NCI-H1436 (cell line): ENCODE measurements at places on chromosomes 3 and 15.

GRCh38 chr3:51477360-51477711 is 22.5 kb downstream of the DCAF1 start:
- no peak for DNase-seq

- DNase-seq: no peak
Measured at GRCh38 chr3:160538895-160539294, 26.5 kb downstream of the KPNA4 start.

GRCh38 chr15:100601163-100601562 is 821 bp downstream of the LINS1 start:
- DNase-seq: no peak

DNA sequence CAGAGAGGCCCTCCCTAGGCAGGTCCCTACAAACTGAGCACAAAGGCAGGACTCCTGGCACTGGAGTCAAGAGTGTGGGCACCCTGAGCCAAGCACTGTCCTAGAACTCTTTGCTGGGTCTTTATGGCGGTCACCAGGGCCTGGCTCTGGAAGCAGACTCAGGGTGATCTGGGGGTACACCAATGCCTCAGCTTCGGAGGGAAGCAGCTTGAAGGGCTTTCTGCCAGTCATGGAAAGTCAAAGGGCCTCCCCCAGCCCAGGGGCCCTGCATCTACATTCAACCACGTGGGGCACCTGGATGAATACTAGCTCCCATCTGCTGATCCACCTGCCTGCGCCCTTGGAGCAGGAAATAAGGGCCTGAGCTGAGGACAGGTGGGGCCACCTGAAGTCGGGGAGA is 7.4 kb downstream of the EPB42 start:
- DNase-seq: no peak

GRCh38 chr3:45991341-45991740 is 4.3 kb downstream of the FYCO1 start:
- no peak for DNase-seq

DNA sequence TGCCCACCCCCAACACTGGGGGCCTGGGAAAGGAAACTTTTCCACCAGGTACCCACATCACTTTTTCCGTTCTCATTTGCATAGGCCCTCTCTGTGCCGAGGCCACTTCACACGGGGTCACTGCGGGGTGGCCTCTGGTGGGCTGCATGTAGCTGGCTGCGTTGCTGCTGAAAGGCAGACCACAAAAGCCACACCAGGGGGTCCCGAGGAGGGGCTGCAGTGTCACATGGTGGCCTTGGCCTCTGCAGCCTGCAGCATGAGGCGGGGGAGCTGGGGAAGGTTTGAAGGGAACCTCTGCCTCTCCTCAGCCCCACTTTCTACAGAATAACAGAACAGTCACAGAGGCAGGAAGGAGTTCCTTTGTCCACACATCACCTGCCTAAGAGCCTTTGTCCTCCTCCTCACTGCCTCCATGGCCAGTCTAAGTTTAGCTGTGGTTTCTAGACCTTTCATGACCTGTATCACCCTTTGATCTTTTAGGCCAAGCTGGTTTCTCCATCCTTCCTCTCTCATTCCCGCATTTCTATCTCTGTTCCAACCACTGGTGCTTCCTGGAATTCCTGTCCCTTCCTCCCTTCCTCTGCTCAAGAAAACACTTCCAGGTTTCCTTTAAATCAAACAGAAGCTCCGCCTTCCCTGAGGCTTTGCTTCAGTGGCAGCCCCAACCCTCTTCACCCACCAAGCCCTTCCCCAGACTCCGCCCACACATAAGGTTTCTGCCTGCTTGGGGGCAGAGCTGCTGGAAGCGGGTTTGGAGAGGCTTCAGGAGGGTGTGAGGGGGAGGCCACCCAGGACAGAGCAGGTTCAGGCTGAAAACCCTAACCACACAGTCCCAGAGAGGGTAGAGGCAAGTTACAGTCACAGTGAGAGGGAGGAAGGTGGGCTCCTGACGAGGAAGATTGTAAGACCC is 150.7 kb upstream of the TLE3 start:
- DNase-seq: peak; percentile 50

- no peak for DNase-seq
Measured at GRCh38 chr15:79924379-79924778, 27.6 kb upstream of the MTHFS start.

- DNase-seq: no peak
Measured at GRCh38 chr3:137335478-137335877, 377.7 kb downstream of the IL20RB start.

- DNase-seq: no peak
Measured at GRCh38 chr3:123026565-123027291, 835 bp downstream of the SEMA5B start.

DNA sequence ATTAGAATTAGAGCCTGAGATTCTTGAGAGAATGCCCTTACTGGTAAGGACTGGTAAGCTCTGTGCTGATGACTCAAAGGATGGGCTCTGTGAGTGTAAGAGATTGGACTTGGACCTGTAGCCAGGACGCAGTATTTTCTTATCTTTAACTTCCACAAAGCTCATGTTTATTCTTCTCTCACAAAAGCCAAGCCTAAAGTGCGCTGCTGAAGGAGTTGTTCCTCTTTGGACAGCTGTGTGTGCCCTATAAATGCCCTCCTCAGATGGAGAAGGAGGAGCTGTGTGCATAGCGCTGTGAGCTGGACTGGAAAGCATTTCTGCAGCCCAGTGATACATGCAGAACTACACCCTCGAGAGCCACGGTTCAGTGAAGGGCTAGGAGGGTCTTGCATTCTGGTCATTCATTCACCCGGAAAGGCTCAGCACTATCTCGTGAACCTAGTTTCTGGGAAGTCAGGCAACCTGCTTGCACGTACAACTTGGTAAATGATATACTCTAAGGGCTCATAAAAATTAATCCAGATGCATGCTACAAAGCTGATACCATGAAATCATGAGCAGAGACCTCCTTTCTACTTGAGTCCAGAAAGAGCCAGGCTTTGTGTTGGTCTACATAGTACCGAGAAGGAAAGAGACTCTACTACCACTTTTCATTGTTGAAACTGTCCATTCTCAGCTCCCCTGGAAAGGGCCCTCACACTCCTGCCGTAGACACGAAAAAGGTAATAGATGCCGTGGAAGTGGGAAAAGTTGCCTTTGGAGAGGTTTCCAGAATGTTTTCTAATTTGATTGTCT is 103.0 kb upstream of the TBL1XR1 start:
- DNase-seq: no peak

DNA sequence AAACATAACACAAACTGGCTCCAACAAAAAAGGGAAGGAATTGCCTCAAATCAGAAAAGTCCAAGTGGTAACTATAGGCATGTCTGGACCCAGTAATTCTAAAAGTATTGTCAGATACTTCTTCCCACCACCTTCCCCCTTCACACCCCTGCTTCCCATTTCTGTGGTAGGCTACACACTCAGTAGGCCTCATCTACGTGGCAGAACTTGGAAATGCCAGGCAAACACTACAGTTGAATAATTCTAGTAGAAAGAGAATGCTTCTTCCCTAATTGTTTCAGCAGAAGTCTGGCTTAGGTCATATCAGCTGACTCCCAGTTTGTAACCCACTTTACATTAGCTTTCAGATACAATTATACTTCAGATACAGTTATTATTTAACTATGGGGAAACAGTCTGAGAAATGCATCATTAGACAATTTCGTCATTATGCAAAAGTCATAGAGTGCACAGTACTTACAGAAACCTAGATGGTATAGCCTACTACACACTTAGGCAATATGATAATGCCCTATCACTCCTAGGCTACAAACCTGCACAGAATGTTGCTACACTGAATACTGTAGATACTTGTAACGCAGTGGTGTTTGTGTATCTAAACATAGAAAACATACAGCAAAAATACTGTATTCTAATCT is 6.4 kb downstream of the SETMAR start:
- DNase-seq: no peak

- no peak for DNase-seq
Measured at GRCh38 chr3:170679190-170679589, 93.3 kb upstream of the SLC7A14 start.

DNA sequence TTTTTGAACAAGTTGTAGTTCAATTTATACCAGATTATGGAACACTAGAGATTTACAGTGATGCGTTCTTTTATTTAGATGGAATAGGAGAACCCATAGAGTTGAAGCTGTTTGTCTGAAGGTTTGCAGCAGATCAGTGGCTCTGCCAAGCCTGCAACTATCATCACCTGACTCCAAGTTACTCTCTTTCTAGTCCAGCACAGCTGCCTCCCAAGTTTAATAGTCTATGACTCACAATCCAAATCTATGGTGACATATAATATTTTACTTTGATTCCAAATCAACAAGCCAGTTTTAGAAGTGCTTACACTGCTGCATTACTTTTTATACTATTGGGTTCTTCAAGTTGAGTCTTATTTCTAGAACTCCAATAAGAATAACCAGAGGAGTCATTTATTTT is 400.4 kb downstream of the LPP start:
- no peak for DNase-seq

- peak; percentile 23 for DNase-seq
Measured at GRCh38 chr3:13022348-13023234, 50.6 kb downstream of the IQSEC1 start.

- DNase-seq: no peak
Measured at GRCh38 chr3:111737706-111738086, 121.4 kb upstream of the PHLDB2 start.

GRCh38 chr15:88401996-88402656 is 65.1 kb downstream of the MRPL46 start:
- DNase-seq: no peak

- no peak for DNase-seq
Measured at GRCh38 chr3:65625305-65625704, 413.4 kb downstream of the MAGI1 start.

- DNase-seq: no peak
Measured at GRCh38 chr3:45409921-45410320, 21.5 kb downstream of the LARS2 start.

DNA sequence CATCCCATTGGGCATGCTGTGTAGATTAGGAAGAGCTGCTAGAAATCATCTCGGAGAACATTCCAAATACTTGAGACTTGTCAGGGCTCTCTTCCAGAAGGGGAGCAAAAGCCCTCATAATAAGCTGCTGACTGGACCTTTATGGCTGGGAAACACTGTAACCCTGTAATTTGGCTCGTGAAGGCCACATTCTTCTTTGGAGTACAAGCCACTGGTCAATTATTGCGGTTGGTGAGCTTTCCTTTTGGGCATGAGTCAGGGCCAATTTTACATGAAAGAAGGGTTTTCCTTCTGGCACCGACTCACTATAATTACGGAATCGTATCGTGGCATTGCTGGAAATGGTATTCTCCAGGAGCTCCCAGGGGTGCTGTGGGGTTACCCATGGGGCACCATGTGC is 434.5 kb upstream of the RGMA start:
- DNase-seq: no peak

- no peak for DNase-seq
Measured at GRCh38 chr15:90598031-90598577, 68.4 kb downstream of the CRTC3 start.

DNA sequence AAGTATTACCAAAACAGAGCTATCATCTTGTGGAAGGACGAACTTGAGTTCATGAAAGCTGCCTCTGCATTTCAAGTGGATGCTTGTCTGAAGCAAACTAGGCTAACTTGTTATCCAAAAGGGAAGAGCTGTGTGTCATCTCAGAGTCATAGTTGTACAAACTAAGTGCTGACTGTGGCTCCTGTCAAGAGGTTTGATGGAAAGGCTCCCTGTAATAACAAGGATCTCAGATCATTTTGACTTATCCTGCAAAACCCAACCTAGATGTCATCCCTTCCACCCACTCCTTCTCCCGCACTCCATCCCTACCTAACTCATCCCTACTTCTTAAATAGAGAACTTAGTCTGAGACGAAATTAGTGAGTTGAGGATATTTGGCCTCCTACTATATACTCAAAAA is 110.8 kb downstream of the NR2E3 start:
- no peak for DNase-seq

DNA sequence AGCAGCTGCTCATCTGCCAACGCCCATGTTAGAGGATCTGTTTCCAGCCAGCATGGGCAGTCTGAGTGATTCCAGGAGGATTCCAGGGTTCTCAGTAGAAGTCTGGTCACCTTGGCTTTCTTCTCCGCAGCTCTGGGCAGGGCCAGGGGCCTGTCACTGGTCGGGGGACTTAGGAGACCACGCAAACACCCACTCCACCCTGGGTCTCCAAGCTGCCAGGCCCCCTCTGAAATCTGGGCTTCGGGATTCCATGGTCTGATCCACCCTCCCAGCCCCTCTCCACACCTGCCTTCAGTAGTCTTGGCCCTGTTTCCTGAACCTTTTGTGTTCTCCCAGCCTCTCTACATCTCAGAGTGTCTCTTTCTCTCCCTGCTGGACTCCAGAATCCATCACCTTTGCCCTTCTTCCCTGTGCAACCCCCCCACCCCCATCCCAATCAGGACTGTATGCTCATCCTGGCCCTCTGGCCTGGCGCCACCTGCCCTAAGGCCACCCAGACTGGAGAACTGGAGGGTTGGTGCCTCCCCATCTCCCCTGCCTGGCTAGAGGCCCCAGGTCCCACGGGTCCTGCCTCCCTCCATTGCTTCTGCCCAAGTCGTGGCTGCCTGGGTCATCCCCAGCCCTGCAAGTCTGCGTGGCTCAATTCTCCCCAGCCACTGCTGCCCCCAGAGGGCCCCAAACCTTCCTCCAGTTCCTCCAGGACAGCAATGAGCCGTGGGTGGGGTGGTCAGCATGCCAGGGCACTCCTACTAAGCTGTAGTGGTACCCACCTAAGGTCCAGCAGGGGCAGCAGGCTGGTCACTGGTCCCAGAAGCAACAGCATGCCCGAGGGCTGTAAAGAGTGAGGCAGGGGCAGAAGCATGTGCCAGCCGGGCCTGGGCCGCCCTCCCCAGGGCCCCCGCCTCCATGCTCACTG is 102.8 kb downstream of the TBC1D2B start:
- DNase-seq: no peak

GRCh38 chr3:47612879-47613278 is 34.2 kb upstream of the CSPG5 start:
- no peak for DNase-seq

GRCh38 chr3:122946185-122946584 is 81.4 kb downstream of the SEMA5B start:
- no peak for DNase-seq

DNA sequence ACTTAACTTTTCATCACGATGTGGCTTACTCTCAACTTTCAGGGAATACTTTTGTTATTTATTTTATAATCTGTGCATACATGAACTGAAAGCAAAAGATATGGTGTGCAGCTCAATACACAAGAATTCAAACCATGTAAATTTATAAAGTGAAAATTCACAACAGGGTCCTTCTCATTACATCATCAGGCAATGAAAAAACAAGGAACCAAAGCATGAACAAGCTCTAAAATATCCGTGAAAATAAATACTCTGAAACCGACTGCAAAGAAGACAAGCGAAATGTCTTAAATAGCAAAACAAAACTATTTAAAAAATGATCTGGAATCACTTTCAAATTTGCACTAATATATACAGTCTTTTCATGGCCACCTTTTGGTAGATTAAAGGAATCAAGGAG is 28.9 kb downstream of the GNB5 start:
- DNase-seq: no peak
